ENCODE measurements at places on chromosomes 6 and 20.

DNA sequence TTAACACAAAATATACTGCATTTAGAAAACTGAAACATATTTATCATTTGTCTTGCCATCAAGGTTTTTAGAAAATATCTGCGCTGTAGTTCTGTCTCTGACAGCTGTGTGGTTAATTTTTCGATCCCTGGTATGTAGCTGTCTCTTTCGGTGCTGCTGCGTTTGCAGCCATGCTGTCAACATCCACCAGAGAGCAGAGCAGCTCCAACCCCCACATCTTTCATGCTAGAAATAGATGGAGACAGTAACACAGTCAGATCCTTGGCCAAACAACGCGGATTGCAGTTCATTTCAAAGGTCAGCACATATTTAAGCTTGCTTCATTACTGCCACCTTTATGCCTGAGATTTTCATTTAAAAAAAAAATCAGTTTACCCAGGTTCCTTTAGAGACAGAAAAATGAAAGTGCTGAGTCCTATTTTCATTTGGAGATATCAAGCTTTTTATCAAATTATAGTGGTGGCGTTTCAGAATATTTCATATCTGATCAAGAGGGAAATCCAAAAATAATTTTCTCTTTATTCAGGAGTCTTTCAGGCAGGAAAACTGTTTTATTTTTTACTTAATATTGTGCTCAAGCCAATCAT, 157.7 kb upstream of the MMS22L start:
- DNase-seq: no peak

GRCh38 chr6:2157441-2158127, 87.8 kb downstream of the GMDS start:
- DNase-seq: no peak

- DNase-seq: no peak
Observed at GRCh38 chr6:135159531-135159930, 21.6 kb upstream of the MYB start.

- DNase-seq: no peak
Observed at GRCh38 chr20:16918366-16918765, 170.2 kb downstream of the OTOR start.

DNA sequence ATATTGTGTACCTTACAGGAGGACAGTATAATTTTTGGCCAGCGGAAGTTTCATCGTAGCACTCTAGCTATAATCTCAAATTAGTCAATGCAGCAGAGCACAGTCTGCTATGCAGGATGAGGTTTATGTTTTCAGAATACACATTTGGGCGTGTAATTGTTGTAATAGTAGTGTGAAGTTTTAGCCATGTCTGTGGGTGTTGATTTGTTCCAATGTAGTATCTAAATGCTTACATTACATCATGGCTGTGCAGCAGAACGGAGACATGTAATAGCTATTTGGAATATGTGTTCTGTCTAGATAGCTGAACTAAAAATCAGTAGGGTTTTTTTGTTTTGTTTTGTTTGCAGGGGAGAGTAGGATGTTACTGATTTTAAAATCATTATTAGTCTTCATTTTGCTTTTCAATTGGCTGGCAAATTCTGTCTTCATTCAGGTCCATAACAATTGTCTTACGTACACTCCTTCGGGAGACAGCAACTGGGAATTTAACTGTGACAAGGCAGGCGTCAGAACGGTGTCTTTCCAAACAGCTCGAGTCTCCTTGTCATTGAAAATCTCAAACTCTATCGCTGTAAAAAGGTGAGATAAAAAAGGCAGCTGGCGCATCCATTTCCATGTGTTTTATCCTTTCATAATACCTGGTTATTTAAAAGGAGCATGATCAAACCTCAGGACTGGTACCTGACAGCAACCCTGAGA, 65.1 kb upstream of the CDH4 start:
- no peak for DNase-seq

GRCh38 chr6:149319422-149319821, 1.9 kb downstream of the TAB2 start:
- DNase-seq: no peak

DNA sequence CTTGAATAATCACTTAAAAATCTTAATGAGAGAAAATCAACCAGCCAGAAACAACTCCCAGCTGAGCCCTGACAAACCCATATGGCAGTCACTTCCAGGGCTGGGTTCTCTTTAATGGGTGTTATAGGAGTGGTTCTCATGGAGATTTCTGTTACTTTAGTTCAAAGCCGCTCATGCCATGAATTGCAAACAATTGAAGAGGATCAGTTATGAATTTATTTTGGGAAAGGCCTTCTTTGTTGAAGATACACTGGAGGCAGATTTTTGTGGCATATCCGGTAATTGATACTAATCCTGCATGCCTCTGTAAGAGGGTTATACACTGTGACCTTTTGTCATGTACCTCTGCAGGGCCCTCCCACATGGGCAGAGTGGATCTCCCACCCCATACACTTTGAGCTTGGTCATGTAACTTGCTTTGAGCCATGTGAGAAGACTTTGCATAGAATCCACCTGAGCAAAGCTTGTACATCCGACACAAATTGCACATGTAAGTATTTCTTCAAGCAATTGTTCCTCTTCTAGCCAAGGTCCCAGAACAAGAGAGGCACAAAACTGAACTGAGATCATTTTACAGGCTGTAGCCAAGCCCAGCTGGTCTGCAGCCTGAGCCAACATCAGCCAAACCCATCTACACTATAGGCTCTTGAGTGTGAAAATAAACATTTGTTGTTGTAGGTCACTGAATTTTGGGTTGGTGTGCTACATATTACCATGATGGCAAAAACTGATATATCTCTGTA, 492.3 kb downstream of the PREX1 start:
- DNase-seq: peak; percentile 41

- DNase-seq: no peak
Observed at GRCh38 chr6:46190889-46191288, 20.1 kb upstream of the ENPP5 start.

- DNase-seq: no peak
Observed at GRCh38 chr6:166542580-166542912, 43.9 kb downstream of the RAMACL start.

- peak; percentile 70 for DNase-seq
Observed at GRCh38 chr20:41072190-41072863, 43.7 kb downstream of the TOP1 start.

DNA sequence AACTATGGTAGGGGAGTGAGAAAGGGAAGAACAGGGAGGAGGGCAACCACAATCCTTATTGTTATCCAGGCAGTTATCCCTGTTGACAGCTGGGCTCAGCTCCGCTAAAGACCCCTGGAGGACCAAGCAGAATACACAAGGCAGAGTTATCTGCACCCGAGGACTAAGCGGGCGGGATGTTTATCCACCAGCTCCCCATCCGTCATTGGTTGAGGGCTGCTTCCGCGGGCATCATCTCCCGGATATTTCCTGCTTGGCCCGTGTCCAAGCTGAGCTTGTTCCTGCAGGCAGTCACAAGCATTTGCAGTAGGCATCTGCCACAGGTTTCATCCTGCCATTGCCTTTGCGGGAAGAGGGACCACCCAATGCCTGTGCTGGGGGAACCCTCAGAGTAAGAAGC, 102.1 kb downstream of the DLGAP4 start:
- DNase-seq: no peak

DNA sequence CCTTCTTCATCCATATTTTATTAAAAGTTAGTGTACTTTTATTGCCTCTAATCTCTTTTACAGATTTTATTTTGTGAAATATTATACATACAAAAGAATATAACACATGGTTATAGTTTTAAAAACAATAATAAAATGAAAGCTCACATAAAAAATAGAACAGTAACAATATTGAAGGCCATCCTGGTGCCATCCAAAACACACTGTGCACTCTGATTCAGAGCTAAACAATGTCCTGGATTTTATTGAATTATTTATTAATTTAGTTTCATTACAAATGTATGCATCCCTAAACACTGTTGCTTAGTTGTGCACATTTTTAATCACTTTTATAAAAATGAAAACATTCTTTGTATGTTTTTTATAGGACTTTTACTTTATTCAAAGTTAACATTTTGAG, 32.9 kb downstream of the RNF217 start:
- no peak for DNase-seq

DNA sequence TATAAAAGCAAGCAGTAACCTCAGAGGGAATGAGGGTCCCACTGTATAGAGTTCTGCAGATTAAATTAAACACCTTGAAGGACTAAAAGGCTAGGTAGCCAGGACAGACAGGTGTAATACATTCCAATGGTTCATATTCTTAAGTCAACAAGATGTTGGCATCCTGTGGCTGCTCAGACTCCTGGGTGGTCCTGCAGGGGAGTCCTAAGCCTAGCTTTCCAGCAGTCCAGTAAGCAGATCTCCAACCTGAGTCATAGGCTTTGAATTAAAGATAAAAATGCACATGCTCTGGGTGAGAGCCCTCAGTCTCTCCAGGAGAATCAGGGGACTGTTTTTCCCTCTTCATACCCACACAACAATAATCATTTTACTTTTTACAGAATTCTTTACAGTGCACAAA, 307.3 kb upstream of the SUPT3H start:
- no peak for DNase-seq

DNA sequence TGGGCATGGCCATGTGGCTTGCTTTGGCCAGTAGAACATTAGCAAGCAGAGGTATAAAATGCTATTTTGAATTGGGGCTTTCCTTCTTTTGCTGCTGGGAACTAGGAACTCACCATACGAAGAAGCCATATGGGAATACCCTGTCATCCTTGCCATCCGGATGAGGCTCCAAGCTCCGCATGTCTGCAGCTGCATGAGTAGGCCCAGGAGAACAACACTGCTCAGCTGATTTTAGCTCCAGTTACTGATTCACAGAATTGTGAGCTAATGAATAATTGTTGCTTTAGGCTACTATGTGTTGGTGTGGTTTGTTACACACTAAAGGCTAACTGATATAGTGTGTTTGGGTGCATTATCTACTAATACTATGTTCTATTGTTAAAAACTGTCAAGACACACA, 2.7 kb upstream of the PLCB4 start:
- no peak for DNase-seq

DNA sequence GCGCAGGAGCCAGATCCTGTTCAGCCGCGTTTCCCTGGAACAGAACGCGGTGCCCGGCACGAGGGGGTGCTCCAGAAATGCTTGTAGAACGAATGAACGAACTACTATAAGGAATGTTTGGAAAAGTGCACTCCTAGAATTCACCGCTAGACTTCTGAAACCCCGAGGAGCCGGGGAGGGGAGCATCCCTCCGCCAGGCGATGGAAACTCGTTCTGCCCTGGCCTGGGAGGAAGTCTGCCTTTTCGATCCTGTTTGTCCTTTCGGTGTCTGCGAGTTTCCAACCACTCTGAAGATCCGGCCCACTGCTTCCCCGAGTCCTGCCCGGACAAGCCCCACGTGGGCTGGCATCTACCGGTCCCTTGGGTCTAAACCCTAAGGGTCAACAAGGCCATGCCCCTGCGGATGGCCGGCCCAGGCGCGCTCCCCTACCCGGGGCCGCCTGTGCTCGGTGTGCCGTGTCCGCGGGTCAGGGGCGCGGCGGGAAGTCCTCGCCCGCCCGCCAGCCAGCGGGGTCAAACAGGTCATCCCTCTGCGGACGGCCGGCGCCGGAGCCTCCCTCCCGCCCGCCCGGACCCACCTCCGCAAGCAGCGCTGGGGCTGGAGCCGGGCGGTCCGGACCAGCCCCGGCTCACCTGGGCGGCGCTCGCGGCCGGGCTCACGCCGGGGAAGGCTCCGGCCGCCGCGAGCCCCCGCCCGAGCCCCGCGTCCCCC, 526 bp downstream of the SULF2 start:
- peak; percentile 54 for DNase-seq

DNA sequence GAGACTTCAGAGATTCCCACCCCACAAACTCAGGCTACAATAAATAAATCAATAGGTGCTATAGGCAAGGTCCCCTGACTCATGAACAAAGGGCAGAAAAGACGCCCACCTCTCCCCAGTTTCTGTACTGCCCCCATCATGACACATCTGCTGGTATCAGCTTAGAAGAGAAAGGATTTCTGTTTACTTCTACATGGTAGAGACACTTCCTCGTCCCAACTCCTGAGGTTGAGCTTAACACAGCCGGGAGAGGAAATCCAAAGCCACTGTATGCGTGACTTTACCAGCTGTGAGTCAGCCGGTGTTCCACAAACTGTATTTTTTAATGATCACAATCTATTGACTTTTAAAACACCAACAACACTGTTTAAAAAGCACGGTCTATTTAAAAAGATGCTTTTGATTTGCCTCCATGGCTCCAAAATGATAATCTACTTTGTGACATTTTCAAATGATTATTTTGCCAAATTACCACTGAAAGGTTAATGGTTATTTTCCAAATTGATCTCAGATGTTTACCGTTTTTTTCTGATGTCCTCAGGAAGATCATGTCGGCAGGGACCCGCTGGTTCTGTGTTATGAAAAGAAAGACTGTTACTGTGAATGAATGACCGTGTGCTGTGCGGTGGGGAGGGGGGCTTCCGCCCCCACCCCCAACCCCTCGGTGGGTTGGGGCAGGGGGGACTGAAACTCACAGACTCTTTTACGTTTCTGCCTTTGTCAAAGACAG, 72.5 kb downstream of the ATP9A start:
- DNase-seq: no peak

DNA sequence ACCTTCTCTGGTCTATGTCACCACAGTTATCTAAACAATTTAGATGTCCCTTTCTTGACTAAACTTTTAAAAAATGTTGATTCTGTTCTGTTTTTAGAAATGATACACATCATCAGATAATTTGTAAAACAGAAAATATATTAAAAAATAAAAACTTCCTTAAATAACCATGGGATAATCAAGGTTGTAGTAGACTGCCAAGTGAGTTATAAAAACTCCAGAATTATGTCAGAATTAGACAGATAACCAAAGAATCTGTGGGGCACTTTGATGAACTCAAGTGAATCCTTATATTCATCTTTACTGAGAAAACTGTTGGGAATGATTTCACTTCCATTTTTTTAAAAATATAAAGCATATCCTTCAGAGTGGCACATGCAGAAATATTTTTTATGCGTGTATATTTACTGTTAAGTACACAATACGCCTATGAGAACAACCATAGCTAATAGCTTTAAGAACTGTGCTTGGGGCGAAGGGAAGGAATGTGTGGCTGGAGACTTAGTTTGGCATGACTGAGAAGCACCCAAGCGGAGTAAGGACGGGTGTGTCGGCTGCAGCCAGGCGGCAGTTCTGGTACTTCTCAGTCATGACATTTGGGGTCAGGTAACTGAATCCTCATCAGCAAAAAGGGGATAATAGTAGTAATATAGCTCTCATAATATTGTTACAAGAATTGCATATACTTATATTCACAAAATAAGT, 604.7 kb upstream of the CITED2 start:
- no peak for DNase-seq

- DNase-seq: no peak
Observed at GRCh38 chr6:152356662-152357061, 280.5 kb downstream of the SYNE1 start.

- DNase-seq: peak; percentile 90
Observed at GRCh38 chr6:26022132-26022472, 59.5 kb downstream of the TRIM38 start.

GRCh38 chr6:153170511-153170910, 39.4 kb upstream of the RGS17 start:
- DNase-seq: no peak

DNA sequence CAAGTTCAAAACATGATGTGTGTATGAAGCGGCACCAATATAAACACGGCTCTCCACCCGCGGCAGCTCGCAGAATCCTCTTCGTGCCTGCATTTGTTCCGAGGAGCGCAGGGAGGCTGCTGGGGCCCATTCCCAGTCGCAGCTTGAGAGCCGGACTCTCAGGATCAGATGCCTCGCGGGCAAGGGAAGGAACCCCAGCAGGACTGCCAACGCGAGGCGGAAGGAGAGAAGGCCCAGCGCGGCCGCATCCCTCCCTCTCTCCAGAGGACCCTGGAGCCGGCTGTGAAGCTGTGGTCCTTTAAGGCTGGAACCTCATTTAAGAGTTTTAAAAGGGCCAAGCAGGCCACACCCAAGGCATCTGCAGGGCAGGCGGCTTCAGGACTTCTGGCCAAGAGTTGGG, 44.2 kb upstream of the ZBP1 start:
- no peak for DNase-seq
